Activated T-cell treated with anti-CD3 and anti-CD28 coated beads, Interleukin-2, amount 50 U/mL, for 1 hour (primary cell): ENCODE measurements at places on chromosomes 2 and 18.
A peak's percentile ranks its signal among the peaks of the same experiment; 100 is the strongest.

DNA sequence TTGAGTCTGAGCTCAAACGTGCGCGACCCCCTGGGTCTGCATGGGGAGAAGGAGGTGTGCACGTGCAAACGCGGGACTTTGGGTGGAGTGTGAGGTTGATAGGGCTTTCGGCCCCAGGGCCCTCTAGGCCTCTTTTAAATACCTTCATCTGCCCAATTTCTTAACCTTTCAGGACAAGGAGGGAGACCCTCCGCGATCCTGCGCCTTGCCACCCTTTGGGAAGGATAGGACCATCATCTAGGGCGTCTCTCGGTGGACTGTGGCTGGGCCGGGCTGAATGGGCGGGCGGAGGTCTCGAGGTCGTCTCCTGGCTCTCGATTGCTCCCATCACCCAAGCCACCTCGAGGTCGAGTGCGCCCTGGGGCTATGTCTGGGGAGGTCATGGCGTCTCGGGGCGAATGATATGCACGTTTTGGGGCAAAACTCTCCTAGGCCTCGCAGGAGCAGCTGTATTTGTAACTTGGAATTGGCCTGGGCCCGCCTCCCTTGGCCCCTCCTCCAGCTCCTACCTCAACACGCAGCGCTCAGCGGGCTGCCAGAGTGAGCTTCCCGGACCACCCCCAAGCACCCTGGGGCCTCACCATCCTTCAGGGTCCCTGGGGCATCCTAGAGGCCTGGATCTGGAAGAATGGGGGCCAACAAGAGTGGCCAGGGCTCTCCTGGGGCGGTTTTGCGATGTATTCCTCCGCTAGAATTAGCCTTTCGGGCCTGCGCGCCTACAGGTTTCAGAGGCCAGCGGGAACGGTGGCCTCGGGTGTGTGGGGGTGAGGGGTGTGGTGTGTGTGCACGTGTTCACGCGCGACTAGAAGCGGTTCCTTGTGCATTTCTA lies 8.7 kb upstream of the SIX3 start:
- DNase-seq = no peak

DNA sequence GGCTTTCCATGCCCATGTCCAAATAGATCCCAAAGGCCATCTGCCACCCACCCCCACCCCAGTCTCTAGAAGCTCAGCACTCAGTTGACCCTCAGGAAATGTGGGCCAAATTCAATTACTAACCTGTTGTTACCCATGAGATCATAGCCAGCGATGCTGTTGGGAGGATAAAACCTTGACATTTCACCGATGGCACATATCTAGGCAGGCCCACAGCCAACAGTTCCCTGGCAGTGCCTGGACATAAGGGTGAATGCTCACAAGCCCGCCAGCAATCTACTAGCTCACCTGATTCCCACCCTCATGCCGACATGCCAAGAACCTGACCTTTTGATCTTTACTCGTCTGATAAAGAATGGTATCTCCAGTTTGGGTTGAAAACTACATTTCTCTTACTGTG lies 11.8 kb upstream of the ACOXL start:
- DNase-seq = no peak

GRCh38 chr2:137252934-137253333 lies 487.6 kb downstream of the THSD7B start:
- DNase-seq = no peak

DNA sequence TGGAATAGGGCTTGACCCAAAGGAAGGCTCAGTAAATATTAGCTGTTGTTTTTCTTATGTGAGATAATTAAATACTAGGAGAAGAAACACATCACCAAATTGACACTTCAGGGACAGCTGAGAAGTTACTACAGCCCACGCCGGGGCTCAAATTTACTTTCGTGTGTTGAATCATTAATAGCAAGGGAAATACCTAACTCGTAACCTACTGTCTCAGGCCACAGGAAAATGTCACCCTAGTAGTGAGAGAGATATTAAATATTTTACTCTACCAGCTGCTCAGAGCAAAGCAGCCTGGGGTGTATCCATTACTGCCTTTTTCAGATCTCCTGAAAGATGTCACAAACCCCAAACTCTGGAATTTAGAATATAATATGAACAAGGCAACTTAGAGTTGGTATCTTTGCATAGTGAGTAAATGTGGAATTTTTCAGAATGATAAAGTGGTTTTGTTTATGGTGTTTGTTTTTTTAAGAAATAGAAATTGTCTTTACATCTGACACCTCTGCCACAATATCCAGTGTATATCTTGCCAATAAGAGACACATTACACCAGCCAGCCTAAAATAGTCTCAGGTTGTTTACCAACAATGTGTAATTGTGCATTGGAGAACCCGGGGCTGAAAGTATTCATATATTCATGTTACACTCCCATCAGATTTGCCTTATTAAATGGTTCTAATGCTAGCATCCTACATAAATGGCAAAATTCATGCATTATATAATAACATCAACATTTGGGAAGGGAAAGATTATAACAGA lies 48.4 kb downstream of the ATP8B1 start:
- DNase-seq = no peak

DNA sequence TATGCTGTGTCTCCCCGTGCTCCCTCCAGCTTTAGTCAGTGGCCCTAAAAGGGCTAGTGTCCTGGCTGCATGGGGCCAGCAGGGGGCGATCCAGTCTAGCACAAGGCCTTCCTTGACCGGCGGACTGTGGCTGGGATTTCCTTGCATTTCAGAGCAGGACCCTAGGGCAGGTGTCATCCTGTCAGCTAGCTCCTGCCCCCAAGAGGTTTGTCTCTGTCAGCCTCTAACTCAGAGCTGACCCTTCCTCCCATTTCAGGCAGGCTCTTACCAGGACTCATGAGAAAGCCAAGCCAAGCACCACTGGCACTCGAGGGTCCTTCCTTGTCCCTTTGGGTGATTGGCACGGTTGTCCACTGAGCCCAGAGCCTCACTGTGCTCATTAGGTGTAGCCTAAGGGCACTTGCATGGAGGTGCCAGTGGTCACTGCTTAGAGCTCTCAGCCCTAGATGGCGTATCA lies 140.3 kb downstream of the RPIA start:
- DNase-seq = no peak

DNA sequence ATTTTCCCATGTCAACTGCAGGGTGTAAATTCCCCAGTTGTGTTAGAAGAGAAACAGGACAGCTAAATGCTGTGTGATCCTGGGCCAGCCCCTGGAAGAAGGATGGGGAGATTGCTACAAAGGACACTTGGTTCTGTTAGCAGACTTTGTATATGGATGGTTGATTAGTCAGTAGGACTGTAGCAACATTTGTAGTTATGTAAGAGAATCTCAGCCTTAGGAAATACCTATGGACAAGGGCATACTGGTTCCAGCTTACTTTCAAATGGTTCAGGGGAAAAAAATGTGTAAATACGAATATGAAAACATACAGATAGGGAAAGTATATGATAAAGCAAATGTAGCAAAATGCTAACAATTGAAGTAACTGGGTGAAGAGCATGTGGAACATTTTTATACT lies 47.6 kb downstream of the GNAL start:
- DNase-seq = no peak

DNA sequence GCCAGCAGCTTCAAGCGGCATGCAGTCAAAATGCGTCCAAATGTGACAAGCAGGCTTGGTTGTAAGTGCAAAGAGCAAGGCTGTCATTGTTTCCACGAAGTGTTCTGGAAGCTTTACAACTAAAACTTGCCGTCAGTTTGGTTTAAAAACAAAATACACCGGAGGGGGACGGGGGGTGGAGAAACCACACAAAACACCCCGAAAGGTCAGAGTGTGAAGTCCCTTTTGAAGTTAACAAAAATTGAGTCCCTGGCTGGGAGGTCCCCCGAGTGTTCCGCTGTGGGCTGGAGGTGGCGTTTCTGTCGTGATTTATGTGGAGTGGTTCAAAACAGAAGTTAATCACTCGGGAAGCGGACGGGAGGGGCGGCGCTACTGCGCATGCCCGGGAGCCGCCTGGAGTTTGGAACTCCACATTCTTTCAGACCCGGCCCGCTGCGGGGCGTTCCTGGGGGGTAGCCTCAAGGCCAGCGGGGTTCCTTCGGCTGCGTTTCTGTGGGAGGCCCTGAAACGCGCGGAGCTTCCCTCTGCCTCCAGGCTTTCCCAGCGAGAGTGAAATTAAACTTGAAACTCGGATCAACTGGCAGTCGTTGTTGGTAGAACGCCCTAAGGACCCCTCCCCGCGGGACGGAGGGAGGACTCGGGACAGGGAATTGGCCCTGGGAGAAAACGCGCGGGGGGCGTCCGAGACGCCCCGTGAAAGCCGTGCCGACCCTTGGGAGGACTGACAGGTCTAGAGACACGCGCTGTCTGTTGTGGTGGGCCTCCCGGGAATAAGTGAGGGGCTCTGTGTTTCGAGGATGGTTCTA lies 1.4 kb downstream of the TGIF1 start:
- peak; percentile 89 for DNase-seq

DNA sequence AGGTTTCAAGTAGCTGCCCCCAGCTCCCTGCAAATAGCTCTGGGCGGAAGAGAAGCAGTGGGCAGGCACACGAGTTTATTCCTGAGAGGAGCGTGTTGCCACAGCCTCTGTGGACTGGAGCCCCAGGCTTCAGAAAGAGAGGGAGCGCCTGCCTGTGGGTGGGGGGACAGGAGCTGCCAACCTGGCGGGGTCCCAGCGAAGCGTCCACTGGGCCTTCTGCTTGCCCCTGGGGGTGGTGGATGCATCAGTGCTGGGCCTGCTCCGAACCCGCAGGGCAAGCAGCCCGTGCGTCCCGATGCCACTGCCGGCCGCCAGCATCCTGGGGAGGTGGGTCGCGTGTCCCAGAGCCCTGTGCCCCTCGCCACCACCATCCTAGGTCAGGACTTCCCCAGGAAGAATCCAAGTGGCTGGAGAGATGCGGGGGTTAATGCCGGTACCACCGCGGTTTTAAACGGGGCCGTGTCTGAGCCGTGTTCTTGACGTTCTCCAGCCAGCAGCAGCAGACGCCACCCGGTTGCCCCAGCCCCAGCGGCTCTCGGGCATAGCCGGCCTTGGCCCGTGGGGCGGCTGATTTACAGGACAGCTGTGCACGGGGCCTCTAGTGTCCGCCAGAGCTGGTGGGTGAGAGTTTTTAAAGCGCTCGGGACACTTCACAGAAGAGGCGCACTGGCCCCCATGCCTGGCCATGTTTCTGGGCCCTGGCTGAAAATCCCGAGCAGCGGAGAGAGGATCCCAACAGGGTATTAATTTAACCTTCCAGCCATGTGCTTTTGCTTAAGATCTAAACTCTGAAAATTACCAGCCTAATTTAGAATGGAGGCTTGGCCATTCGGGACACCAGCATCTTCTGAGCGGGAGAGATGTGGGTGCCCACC lies 84.7 kb downstream of the NFATC1 start:
- no peak for DNase-seq

DNA sequence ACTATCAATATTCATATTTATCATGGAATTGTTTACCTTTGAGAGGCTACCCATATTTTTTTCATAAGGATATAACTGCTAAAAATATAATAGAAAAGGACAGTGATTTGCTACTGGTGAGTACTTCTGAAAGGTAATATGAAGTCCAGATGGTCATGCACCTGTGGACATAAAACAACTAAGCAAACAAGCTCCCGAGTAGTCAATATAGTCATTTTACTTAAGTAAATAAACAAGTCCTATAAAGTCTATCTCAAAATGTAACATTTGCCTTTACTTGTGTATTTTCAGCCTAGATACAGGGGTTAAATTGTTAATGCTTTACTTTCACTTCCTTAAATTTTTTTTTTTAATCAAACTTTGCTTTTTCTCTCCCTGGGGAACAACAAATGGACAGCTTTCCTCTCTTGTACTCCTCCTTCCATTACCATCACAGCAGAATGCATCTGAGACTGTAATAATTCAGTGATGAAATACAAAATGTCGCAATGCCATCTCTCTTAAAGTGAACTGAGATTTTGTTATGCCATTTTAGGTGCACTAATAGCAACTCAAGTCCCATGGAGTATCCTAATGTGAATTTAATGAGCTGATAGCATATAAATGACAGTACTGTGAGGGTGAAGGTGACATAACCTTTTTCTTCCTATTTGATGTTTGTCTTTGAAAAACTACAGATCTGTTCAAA lies 1325.4 kb upstream of the ZEB2 start:
- DNase-seq = no peak

DNA sequence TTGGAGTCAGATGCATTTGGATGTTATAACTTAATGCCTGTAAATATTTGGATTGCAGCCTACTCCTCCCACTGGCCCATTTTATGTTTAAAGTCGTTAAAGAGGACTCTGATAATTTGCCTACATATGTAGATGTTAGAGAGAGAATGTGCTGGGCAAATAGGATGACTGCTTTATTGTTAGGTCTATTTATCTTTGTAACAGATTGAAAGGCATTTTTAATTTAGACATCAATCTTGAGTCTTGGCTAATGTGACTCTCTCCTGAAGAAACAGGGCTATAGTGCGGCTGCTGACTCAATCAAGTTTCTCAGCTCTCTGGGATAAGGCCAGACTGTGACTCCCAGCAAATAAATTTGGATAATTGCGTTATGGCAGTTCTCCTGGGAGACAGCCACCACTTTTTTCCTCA lies 1101.4 kb downstream of the CBLN2 start:
- no peak for DNase-seq

DNA sequence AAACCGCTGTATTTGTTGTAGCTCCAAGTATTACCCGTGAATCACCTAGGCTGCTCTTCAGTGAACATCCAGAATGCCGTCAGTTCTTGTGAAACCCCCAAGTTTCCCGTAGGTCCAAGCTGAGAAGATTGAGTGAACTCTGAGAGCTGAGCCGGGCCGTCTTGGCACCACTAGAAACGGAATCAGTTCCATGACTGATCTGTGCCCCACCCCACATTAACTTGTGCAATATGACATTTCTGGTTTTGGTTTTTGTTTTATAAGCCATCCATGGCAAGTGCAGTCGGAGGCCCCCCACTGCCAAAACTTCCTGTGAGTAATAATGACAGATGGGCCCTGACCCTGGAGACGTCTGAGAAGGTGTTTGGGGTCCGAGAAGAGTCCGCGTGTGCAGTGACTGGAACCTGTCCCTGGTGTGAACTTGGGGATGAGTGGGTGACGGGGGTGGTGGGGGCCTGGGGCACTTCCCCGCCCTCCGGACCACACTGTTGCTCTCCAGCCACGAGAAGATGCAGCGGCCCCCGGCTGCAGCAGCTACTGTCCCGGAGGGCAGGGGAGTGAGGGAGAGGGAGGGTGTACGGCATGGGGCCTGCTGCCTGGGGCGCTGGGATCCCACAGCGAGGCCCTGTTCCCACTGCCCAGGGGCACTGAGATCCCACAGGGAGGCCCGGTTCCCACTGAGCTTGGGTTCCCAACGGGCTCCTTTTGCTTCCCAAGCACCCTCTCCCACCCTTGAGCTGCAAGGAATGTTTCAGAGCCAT lies 26.5 kb downstream of the NFATC1 start:
- no peak for DNase-seq

DNA sequence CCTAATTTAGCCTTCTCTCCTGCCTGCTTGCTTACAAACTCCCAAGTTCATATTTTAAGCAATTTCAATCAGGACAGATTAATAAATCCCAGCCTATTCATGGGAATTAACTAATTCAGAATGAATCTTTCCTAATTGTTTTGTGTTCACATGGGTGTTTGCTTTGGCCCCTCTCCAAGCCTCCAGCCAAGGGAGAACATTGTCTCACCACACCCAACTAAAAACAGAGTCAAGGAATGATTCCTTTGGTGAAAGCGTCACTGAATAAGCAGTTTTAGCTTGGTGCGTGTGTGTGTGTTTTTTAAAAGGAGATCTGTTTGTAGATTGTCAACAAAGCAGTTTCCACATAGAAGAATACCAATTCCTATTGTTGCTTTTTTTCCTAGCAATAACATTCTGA lies 43.0 kb upstream of the DSG1 start:
- DNase-seq = no peak

GRCh38 chr2:202203348-202203747 lies 35.0 kb downstream of the SUMO1 start:
- DNase-seq = no peak

GRCh38 chr2:85018049-85018447 lies 47.1 kb downstream of the KCMF1 start:
- no peak for DNase-seq
